Omental fat pad (tissue), 4 donors: ENCODE measurements at places on chromosomes 6 and 20. TPM values are rescaled to one million over a fixed set of nuclear protein-coding genes. Genes with fewer than 3 reads are reported as not detected.

- no peak for DNase-seq
Observed at GRCh38 chr6:160076009-160076408, 45.6 kb upstream of the SLC22A1 start.

GRCh38 chr6:9334979-9335378, 899.6 kb upstream of the SLC35B3 start:
- DNase-seq, result no peak

DNA sequence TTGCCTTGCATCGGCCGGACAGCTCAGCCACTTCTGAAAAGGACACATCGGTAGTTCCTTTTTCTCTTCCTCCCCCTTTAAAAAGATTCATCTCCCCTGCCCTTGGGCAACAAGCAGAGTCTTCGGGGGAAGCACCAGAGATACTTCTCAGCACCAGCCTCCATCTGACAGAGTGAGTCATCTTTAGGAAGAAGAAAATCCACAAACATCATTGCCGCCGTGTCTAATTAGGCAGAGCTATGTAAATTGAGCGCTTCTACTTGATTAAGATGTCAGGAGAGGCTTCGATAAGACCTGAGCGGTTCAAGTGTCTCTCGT, 186.4 kb downstream of the TAF4 start:
- no peak for DNase-seq

DNA sequence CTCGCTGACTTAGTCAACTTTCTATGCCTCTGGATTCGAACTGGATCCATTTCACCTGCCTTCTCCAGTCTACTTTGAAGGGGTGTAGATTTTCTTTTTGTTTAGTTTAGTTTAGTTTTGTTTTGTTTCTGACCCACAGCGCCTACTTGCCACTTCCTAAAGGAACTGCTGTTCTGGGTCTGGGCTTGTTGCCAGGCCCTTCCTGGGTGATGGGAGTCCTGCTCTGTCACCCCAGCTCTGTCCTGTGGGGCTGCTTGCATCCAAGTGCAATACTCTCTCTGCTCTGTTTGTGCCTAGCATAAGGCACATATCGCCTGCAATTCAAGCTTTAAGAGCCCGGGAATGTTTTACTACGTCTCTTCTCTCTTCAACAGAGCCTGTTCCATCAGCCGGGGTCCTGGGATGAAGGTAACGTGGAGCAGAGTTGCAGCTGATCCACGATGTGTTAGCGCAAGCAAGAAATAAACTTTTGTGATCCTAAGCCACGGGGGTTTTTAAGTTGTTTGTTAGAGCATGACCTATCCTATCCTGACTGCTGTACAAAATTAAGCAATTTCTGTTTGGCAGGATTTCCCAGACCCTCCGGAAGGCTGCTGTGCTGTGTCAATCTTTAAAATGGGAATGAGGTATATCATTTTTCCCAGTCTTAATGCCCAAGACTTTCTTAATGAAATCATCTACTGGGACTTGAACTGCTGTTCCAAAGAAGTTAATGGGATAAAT, 30.9 kb upstream of the TAGAP start:
- no peak for DNase-seq

DNA sequence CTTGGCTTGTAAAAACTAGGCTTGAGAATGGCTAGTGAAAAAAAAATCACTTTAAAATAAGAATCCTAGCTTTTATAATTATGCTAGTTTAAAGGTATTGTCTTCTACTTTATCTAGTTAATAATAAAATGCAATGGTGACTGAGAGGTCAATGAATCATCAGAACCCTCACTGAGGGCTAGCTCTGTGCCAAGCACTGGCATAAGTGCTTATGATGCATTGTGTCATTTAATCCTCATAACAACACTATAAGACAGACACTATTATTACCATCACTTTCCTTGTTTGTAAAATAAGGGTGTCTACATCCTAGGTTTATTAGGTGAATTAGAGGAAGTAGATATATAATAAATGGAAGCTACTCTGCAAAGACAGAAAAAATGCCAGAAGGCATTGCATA, 144.3 kb downstream of the F13A1 start:
- no peak for DNase-seq

Gene BHLHE23
- not detected for total RNA-seq

Gene PLN
- total RNA-seq, result 41.0 TPM

Gene PNPLA1
- not detected for total RNA-seq
